Tongue (tissue), 3 donors: ENCODE measurements at places on chromosomes 4 and X. TPM values are rescaled to one million over a fixed set of nuclear protein-coding genes. Genes with fewer than 3 reads are reported as not detected.

SRPK3 gene
- 81.4 TPM for total RNA-seq

RASGEF1B gene
- total RNA-seq, result 17.2 TPM

IL9R gene
- not detected for total RNA-seq

CLDN34 gene
- not detected for total RNA-seq

KIT gene
- 17.6 TPM for total RNA-seq

RAB33A gene
- total RNA-seq, result 0.41 TPM

AKAP4 gene
- 0.10 TPM for total RNA-seq

ASB9 gene
- total RNA-seq, result 4.0 TPM

IL1RAPL1 gene
- total RNA-seq, result 4.8 TPM

SCRG1 gene
- total RNA-seq, result 1.8 TPM

CCDC149 gene
- 20.6 TPM for total RNA-seq

FAT1 gene
- 151 TPM for total RNA-seq

BEND2 gene
- total RNA-seq, result not detected

ETDA gene
- not detected for total RNA-seq
